ENCODE measurements at places on chromosomes 2 and 18.
A peak's percentile ranks its signal among the peaks of the same experiment; 100 is the strongest.

GRCh38 chr18:34049511-34049910, 175.2 kb downstream of the NOL4 start:
- DNase-seq = no peak

DNA sequence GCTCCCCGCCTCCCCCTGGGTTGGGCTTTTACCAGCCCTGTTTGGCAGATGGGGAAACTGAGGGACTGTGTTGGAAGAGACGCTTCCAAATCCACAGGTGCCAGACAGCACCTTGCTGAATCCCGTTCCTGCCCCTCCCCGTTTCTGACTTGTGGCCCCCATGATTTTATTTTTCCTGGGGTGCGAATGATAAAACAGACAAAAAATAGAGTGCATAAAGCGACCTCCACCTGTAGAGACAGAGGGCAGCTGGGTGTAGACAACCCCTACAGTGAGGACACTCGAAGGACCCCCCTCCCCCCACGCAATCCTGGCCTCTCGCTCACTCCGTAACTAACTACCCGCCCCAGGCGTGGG, 2.2 kb upstream of the CTDSP1 start:
- DNase-seq = peak; percentile 24

- DNase-seq = no peak
Observed at GRCh38 chr18:711310-711656, 1.1 kb downstream of the ENOSF1 start.

DNA sequence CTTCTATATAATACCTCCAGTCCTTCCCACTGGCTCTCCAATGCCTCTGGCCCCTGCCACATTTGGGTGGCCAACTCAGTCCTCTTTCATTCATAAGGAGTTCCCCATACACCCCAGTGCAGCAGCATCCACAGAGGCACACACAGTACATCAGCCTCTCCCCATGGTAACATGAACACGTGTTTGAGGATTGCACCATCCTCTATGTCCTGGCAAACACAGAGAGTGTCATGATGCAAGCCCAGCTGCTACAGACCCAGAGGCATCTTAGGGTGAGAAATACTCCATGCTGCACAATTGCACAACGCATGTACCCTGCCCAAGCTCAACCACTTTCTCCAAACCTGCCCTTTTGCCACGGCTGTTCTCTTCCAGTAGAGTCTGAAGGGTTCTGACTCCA, 11.5 kb downstream of the IGFBP5 start:
- DNase-seq = no peak

DNA sequence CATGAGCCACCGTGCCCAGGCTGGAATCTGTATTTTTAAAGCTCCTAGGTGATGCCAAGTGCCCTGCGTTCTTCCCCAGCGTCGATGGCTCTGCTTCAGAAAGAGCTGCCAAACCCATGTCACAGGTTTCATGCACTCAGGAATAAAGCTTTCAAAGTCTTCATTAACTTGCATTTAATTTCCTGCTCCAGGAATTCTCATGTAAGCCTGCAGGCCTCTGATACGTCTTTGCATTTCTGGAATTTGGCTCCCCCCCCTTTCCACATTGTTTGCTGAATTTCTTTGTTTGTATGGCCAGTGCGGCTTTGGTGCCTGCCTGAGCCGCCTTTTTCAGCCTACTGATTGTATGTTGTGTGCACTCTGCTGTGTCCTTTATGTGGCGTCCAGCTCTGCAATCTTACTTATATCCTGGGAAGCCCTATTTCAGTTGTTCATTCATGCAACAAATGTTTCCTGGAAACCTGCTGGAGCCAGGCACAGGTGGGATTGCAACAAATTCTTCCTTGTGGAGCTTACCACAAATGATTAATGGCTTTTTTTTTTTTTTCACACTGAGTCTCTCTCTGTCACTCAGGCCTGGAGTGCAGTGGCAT, 17.9 kb upstream of the OTOF start:
- DNase-seq = no peak

DNA sequence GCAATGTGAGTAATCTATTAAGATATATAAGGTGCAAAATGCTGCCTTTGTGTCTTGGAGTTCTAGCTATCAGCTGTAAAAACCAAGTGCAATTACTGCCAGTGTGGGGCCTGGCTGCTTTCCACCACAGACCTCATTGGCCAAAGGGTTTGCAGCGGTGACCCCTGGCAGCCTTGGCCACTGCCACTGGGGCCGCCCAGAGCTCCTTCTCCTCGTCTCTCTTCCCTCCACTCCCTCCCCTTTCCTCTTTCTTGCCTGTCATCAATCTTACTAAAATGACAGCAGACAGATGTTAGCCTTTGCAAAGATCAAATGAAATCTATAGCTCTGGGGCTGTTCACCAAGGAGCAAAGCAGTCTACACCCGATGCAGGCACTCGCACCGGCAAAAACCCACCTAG, 986.3 kb downstream of the BCL11A start:
- DNase-seq = no peak

DNA sequence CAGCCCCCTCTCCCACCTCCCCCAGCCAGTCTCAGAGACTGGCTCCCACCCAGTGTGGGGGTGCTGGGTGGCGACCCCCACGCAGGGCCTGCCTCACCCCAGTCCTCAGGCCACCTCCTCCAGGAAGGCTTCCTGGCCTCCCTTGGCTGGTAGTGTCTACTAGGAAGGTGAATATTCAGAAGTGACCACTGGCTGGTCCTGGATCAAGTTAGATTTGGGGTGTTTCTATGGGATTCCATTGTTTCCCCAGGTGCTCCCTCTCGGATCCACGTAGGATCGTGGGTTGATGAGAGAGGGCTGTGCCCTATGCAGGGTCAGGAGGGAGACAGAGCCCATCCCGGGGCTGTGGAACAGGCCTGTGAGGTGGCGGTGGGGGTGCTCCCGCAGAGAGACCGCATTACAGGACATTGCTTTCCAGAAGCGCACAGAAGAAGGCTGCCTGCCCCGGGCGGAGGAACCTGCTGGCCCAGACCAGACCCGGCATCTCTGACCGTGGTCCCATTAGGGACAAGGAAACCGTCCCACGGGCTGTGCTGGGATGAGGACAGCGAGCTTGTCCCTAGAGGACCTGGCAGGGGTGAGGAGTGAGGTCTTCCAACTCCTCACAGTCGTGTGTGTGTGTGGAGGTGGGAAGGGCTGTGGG, 3.3 kb downstream of the PDCD1 start:
- no peak for DNase-seq

DNA sequence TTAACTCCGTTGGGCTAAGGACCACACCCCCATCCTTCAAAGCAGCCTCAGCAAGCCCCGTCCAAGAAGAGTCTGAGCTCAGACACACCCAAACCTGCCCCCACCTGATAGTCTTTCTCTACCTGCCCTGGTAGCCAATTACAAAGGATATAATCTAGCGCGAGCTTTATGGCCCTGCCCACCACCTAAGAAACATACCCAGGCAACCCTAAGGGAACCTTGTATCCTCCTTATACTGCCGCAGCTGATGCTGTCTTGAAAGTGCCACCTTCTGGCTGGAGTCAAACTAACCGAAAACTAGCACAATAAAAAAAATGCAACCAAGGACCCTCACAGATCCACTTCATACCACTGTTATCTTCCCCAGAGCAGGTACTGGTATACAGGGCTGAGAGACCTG, 628.3 kb upstream of the REG3G start:
- no peak for DNase-seq

GRCh38 chr2:161824226-161824625, 200.0 kb downstream of the SLC4A10 start:
- no peak for DNase-seq

GRCh38 chr2:102806250-102806837, 44.5 kb downstream of the TMEM182 start:
- DNase-seq = peak; percentile 1

DNA sequence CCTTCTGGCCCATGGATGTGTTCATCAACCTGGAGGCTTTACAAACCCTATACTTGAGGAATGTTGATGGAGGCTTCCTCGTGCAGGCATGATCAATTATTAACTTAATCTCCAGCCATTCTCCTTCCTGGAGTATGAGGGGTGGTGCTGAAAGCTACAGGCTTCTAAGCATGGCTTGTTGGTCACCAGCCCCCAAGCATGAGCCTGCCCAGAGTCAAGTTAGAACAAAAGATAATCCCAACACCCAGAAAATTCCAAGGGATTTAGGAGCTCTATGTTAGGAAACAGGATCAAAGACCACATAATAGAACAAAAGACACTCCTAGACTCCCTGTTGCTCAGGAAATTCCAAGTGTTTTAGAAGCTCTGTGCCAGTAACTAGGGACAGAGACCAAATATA, 63.1 kb downstream of the FAM171B start:
- DNase-seq = no peak

GRCh38 chr2:236693531-236693930, 123.9 kb downstream of the ACKR3 start:
- DNase-seq = no peak

- no peak for DNase-seq
Observed at GRCh38 chr2:27171351-27171848, 22.6 kb downstream of the TCF23 start.

GRCh38 chr2:88187038-88187676, 17.0 kb downstream of the THNSL2 start:
- peak; percentile 42 for DNase-seq

DNA sequence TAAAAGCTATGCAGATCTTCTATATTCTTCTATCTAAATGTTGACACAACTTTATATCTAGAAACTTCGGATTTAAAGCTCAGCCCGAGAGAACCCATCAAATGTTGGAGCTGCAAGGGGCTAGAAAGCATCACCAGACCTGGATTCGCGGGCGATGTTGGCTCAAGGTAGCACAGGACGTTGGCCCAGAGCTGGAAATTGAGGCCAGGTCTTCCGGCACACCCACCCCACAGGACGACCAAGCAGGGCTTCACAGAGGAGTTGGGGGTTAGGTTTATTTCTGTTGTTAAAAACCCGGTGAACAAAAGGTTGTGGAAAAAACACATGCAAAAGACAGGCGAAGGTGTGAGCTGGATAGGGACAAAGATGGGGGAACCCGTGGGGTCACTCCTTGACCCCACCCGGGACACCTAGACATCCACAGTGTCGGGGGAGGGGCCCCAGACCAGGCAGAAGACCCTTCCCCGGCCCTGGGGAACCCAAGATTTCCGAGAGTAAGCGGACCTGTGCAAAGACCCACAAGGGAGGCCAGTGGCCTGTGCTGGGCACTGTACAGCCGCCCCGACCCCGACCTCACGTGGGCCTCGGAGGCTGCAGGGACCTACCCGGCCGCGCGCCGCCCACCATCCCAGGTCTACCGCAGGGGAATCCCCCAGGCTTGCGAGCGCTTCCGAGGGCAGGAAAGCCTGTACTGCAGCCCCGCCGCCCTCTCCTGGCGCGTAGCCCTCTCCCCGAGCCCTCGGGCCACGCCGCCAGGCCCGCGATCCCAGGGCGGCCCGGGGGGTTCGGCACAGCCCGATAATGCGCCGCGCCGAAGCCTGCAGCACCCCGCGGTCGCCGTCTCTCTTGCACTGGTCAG, 1.8 kb upstream of the AGBL5 start:
- no peak for DNase-seq

GRCh38 chr2:127586136-127586535, 50.7 kb downstream of the MYO7B start:
- no peak for DNase-seq

- DNase-seq = no peak
Observed at GRCh38 chr2:172437419-172438341, 10.3 kb downstream of the ITGA6 start.

- no peak for DNase-seq
Observed at GRCh38 chr2:239830121-239831000, 194.8 kb downstream of the NDUFA10 start.

DNA sequence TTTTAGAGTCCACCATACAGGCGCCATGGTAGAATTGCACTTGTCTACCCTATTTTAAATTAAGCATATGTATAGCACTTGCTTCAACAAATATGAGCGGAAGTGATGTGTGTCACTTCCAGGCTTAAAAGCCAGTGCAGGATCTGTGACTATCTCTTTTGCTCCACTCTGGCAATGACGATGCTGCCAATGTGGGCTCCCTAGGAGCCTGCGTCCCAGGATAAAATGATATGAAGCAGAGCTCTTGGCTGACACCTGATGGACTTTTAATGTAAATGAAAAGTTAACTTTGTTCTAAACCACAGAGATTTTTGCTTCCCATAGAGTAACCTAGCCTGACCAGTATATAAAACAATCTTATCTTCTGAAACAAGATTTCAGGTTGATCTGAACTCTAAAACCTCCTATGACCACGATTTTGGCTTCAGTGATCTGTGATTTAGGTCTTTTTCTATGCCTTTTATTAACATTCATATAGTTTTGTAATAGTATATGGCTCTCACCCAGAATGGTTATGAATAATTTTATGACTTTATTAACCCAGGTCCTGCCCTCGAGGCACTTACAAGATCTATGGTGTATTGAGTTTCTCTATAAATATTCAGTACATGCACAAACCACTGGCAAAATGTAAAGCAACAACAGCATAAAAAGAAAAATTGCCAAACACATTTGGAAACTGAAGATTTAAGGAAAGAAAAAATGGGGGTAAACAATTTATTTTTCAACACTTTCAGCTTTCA, 422.5 kb upstream of the PIK3C3 start:
- no peak for DNase-seq

DNA sequence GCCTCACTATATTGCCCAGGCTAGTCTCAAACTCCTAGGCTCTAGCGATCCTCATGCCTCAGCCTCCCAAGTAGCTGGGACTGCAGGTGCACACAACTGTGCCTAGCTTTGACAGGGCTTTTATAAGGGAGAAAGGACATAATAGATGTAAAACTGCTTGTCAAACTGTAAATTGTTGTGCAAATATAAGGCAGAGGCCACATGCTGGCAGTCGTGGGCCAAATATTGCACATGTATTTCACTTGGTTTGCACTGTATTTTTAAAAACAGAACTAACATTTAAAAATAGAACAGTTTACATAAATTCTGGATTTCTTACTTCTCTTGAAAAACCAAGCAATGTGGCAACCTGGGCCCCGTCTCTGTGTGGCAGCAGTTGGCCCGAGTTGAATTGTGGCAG, 31.2 kb upstream of the MYO3B start:
- DNase-seq = peak; percentile 28

GRCh38 chr2:144519934-144520731, at the start of gene ZEB2:
TSS of gene ZEB2 (minus strand) at chr2:144520119. CDS start at chr2:144517350, 2,769 bp downstream.
- DNase-seq = peak; percentile 49

- DNase-seq = no peak
Observed at GRCh38 chr2:39304729-39305128, 61.0 kb upstream of the CDKL4 start.

DNA sequence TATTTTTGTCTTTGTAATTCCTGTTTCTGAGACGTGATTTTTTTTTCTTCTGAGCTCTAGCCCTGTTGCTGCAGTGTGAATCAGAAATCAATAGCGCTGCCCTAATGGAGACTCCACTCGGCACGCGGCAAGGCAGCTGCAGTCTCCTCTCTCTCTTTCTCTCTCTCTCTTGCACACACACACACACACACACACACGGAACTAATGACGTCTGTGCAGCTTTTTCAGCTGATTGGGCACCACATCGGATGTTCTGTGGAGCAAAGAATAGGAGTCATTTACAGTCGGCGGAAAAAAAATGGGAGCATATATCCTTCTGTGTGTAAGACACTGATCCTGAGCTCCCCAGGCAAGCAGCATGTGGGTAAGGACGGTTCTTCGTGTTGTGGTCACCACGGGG, 2.0 kb upstream of the MYT1L start:
- DNase-seq = peak; percentile 89

- DNase-seq = no peak
Observed at GRCh38 chr2:43391878-43392215, 165.4 kb upstream of the ZFP36L2 start.

Measured in NCI-H748 treated with DMSO at 0.1 percent for 48 hours (cell line).